Osteocyte (in vitro differentiated cells): ENCODE measurements at places on chromosomes 11 and 22. TPM values are rescaled to one million over a fixed set of nuclear protein-coding genes. Genes with fewer than 3 reads are reported as not detected.

- peaks cover 5% of the 10 kb centered on the region for H3K27me3 ChIP-seq
- no peak for DNase-seq
- H3K27ac ChIP-seq = no peak overlapping the region
- no peak overlapping the region for H3K4me3 ChIP-seq
Measured at GRCh38 chr11:25733777-25734176, 598.2 kb upstream of the ANO3 start.

DNA sequence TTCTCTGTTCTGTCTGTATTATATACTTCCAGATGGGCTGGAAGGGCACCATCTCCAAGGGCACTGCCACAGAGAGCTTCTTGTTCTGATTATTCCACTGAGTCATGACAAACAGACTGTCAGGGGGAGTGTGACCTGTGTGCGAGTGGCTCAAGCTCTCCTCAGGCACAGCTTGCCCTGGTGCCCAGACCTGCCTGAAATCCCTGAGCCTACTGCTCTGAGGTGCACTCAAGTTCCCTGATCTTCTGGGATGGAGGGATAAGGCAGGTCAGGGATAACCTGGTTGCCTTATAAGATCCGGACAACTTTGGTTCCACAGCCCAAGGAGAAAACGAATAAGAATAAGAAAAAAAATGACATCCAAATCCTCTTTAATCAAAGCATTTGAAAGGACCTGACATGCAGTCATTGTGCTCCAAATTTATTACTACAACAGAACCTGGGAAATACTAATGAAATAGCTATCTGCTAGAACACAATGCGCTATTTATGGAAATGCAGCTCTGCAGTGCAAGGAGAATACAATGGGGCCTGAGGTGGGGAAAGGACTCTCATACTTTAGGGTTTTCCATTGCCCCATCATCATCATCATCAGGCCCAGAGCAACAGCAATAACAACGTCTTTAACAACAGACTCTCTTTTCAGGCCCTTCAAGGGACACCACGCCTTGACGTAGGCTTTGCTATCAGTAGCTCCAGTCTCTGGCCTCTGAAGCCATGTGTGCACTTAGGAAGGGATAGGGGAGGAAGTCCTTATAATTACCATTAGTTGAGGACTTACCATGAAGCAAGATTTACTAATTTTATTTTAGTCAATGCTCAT lies 217.1 kb upstream of the KIRREL3 start:
- no peaks in the 10 kb centered on the region for H3K36me3 ChIP-seq
- H3K27me3 ChIP-seq = no peaks in the 10 kb centered on the region
- H3K4me1 ChIP-seq = no peaks in the 10 kb centered on the region
- H3K4me3 ChIP-seq = no peak overlapping the region
- DNase-seq = no peak

GRCh38 chr22:25120093-25120561 lies 79.5 kb upstream of the CRYBB3 start:
- H3K4me3 ChIP-seq = no peak overlapping the region
- peaks cover 7% of the 10 kb centered on the region for H3K4me1 ChIP-seq
- H3K27ac ChIP-seq = no peak overlapping the region
- no peak for DNase-seq

DNA sequence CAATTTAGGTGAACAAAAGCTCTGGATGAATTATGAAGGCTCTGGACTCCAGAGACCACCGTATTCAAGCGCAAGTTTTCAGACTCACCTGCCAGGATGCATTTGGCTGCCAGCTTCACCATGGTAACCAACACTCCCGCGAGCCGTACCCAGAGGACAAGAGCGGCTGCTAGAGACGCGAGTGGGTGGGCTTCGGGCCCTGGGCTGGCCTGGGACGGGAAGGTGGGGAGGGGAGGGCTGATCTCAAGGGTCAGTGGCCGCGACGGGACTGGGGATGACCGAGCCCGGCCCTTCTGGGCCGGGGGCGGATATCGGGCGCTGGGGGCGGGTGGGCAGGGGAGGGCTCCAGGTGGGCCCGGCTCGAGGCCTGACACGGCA lies 344 bp downstream of the IFT27 start:
- H3K4me3 ChIP-seq = peak overlapping the region; percentile 76
- H3K27ac ChIP-seq = peak overlapping the region; percentile 43
- peaks cover 3% of the 10 kb centered on the region for H3K27me3 ChIP-seq
- peaks cover 16% of the 10 kb centered on the region for H3K4me1 ChIP-seq

DNA sequence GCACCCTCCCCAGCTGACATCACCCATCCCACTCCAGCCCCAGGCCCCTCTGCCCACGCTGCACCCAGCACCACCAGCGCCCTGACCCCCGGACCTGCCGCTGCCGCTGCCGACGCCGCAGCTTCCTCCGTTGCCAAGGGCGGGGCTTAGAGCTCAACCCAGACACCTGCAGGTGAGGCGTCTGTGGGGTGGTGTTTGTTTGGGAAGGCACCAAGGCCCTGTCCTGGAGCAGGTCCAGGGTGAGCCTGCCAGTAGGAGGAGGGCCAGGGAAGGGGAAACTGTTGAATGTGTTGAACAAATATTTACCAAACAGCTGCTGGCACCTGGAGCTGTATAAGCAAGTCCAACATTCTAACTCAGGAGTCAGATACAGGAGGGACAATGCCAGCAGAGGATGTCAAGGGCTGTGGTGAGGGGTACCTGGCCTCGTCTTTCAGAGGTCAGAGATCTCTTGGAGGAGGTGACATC lies 3.1 kb downstream of the VEGFB start:
- no peak overlapping the region for H3K4me3 ChIP-seq
- H3K4me1 ChIP-seq = peaks cover 33% of the 10 kb centered on the region
- DNase-seq = no peak
- peaks cover 2% of the 10 kb centered on the region for H3K36me3 ChIP-seq
- H3K27ac ChIP-seq = no peak overlapping the region
- H3K27me3 ChIP-seq = no peaks in the 10 kb centered on the region

DNA sequence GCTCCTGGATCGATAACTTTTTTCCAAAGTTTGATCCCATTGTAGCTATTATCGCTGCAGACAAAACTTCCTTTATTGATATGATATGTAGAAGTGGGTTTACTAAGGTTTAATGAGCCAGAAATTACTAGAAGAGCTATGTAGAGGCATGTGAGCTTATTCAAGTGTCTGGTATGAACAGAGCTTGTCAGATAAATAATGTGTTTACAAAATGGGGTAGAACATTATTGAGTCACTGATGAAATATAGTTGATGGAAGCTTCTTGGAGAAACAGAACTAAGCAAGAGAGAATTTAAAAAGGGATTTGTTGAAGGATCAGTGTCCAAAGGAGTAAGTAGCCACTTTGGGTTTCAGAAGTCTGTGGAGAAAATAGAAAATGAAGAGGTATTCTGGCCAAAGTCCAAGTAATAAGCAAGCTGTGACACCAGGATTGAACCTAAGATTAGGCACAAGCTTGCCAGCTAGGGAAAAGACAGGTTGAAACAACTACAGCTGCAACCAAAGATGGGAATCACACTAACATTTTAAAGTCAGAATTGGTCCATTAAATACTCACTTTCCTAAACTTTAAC lies 104.3 kb downstream of the MAML2 start:
- H3K36me3 ChIP-seq = peaks cover 4% of the 10 kb centered on the region
- no peak for DNase-seq
- peaks cover 42% of the 10 kb centered on the region for H3K4me1 ChIP-seq
- H3K4me3 ChIP-seq = no peak overlapping the region
- no peak overlapping the region for H3K27ac ChIP-seq

- no peaks in the 10 kb centered on the region for H3K27me3 ChIP-seq
- H3K36me3 ChIP-seq = peaks cover 4% of the 10 kb centered on the region
- H3K27ac ChIP-seq = peak overlapping the region; percentile 80
- no peak overlapping the region for H3K4me3 ChIP-seq
Measured at GRCh38 chr11:2122222-2122906, 16.8 kb downstream of the IGF2 start.

GRCh38 chr11:25988178-25988577 lies 343.8 kb upstream of the ANO3 start:
- no peak overlapping the region for H3K27ac ChIP-seq
- no peaks in the 10 kb centered on the region for H3K4me1 ChIP-seq
- no peaks in the 10 kb centered on the region for H3K27me3 ChIP-seq
- H3K4me3 ChIP-seq = no peak overlapping the region

- H3K4me3 ChIP-seq = no peak within 1 kb of the TSS
- no peak for DNase-seq
- no peaks in the 10 kb centered on the region for H3K36me3 ChIP-seq
- H3K27ac ChIP-seq = no peak within 1 kb of the TSS
- H3K27me3 ChIP-seq = no peaks in the 10 kb centered on the region
Measured at GRCh38 chr11:56103210-56103737, at the start of gene OR8H2. Gene OR8H2 (plus strand): TSS chr11:56103687. CDS start chr11:56105043, 1,356 bp downstream.

- H3K27ac ChIP-seq = no peak overlapping the region
- H3K36me3 ChIP-seq = no peaks in the 10 kb centered on the region
- peaks cover 7% of the 10 kb centered on the region for H3K27me3 ChIP-seq
Measured at GRCh38 chr11:113584371-113584770, 109.2 kb upstream of the DRD2 start.

- H3K36me3 ChIP-seq = no peaks in the 10 kb centered on the region
- DNase-seq = peak; percentile 51
- peaks cover 9% of the 10 kb centered on the region for H3K4me1 ChIP-seq
- H3K27me3 ChIP-seq = peaks cover 57% of the 10 kb centered on the region
- H3K27ac ChIP-seq = no peak overlapping the region
- H3K4me3 ChIP-seq = no peak overlapping the region
Measured at GRCh38 chr11:129813231-129813791, 2.3 kb upstream of the TMEM45B start.

- H3K4me1 ChIP-seq = peaks cover 24% of the 10 kb centered on the region
- H3K27me3 ChIP-seq = peaks cover 3% of the 10 kb centered on the region
- H3K27ac ChIP-seq = peak overlapping the region; percentile 95
- DNase-seq = no peak
- H3K36me3 ChIP-seq = peaks cover 17% of the 10 kb centered on the region
Measured at GRCh38 chr11:95067841-95068219, 1.1 kb downstream of the SRSF8 start.

DNA sequence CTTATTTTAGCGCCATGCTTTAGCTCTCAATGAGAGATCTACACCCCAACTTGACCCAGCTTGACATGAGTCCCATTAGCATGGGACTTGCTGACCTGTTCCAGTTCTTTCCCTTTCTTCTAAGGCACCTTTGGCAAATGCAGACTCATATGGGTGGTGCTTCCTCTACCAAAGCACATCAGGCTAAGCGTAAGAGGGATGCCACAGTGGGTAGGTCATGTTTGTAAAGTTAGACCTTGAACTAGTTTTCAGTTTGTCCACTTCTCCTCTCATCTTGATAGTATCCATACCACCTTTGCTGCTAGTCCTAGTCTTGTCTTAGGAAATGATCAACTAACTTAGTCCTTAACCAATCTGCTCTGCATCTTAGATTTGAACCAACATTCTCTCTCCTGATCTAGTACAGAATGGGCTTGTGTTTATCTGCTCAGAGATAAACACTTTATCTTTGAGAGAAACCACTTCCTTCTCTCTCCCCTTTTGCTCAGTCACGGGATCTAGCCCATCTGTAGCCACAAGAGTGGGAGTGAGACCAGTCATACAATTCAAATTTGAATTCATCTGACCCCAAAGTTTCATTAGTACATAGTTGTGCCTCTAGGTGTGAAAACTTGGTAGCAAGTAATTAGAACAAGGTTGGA lies 72.1 kb upstream of the CD44 start:
- H3K27ac ChIP-seq = no peak overlapping the region
- no peaks in the 10 kb centered on the region for H3K27me3 ChIP-seq
- H3K4me3 ChIP-seq = no peak overlapping the region
- no peak for DNase-seq

DNA sequence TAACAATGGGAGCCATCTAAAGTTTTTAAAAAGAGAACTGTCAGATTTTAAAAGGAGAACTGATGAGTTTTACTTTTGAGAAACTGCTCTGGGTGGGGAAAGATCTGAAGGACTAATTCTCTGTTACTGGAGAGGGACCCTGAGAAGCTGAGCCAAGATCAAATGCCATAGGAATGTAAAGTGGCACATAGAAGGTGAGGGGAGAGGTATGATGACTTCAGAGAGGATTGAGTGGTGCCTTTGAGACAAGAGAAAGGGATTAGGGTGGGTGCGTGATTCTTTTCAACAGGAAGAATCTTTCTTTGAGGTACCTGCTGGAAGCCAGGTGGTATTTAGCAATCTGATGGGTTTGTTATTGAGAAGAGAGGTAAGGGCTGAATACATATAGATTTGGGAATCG lies 9.0 kb downstream of the CRKL start:
- H3K36me3 ChIP-seq = no peaks in the 10 kb centered on the region
- H3K4me1 ChIP-seq = peaks cover 35% of the 10 kb centered on the region
- H3K27me3 ChIP-seq = no peaks in the 10 kb centered on the region
- H3K27ac ChIP-seq = no peak overlapping the region
- DNase-seq = no peak

GRCh38 chr11:5486421-5486820 lies 2.1 kb upstream of the OR52D1 start:
- H3K27ac ChIP-seq = no peak overlapping the region
- DNase-seq = no peak
- no peak overlapping the region for H3K4me3 ChIP-seq
- no peaks in the 10 kb centered on the region for H3K4me1 ChIP-seq

DNA sequence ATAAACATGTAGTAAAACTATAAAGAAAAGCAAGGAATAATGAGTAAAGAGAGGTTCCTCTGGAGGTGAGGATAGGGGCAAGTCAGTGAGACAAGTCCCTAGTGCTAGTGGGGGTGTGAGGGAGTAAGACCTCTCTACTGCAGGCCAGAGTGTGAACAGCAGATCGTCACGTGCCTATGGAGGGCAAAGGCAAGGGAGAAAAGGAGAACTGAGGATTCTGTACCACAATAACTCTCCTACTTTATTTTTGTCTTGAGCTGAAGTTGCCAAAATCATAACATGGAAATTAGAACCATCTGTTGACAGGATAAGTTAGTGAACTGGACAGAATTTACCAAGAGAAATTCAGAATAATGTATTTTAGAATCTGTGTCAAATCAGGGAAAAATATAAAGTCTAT lies 77.6 kb downstream of the ENTHD1 start:
- no peaks in the 10 kb centered on the region for H3K36me3 ChIP-seq
- no peak overlapping the region for H3K4me3 ChIP-seq
- H3K27me3 ChIP-seq = no peaks in the 10 kb centered on the region

- no peaks in the 10 kb centered on the region for H3K4me1 ChIP-seq
- DNase-seq = no peak
- no peak overlapping the region for H3K27ac ChIP-seq
- H3K4me3 ChIP-seq = no peak overlapping the region
- no peaks in the 10 kb centered on the region for H3K36me3 ChIP-seq
Measured at GRCh38 chr11:104759464-104759863, 138.8 kb downstream of the CASP12 start.

GRCh38 chr22:27274770-27275449 lies 526.6 kb downstream of the MN1 start:
- H3K4me1 ChIP-seq = peaks cover 16% of the 10 kb centered on the region
- H3K36me3 ChIP-seq = no peaks in the 10 kb centered on the region
- no peak overlapping the region for H3K4me3 ChIP-seq
- no peaks in the 10 kb centered on the region for H3K27me3 ChIP-seq
- no peak overlapping the region for H3K27ac ChIP-seq

The OR9I1 gene
- not detected in 2 replicates for total RNA-seq

The TXNRD2 gene
- total RNA-seq = 12.6 and 13.1 TPM in 2 replicates

The ROBO4 gene
- 0.56 TPM in 1 of 2 replicates, not detected in the other for total RNA-seq

The BLID gene
- 1.0 and 1.4 TPM in 2 replicates for total RNA-seq

The OR52E4 gene
- not detected in 2 replicates for total RNA-seq

The MYH9 gene
- total RNA-seq = 938 and 1,044 TPM in 2 replicates

The ENTHD1 gene
- total RNA-seq = not detected in 2 replicates

The MEI1 gene
- not detected in 2 replicates for total RNA-seq

The BATF2 gene
- not detected in 2 replicates for total RNA-seq
